Cortex of kidney (tissue), 1 donor: ENCODE measurements at places on chromosomes 3 and 15.

DNA sequence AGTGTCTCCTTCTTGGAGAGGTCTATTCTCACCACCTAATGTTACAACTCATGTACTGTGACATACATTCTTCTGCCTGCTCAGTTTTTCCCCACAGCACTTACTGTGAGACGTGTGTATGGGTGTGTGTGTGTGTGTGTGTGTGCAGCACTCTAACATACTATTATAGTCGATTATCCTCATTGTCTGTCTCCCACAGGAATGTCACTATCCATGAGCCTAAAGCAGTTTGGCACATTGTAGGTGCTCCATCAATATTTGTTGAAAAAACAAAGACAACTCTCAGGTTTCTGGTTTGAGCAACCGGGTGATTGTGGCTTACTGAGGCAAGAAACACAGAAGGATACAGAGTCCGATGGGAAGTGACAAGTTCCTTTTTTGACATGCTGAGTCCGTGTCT lies 8.6 kb upstream of the ZNF148 start:
- no peak for DNase-seq

GRCh38 chr3:44685128-44685800 lies 27.2 kb upstream of the ZNF502 start:
- DNase-seq: no peak

- DNase-seq: no peak
These were observed 7.5 kb upstream of the PLS1 start for GRCh38 chr3:142588703-142589102.

DNA sequence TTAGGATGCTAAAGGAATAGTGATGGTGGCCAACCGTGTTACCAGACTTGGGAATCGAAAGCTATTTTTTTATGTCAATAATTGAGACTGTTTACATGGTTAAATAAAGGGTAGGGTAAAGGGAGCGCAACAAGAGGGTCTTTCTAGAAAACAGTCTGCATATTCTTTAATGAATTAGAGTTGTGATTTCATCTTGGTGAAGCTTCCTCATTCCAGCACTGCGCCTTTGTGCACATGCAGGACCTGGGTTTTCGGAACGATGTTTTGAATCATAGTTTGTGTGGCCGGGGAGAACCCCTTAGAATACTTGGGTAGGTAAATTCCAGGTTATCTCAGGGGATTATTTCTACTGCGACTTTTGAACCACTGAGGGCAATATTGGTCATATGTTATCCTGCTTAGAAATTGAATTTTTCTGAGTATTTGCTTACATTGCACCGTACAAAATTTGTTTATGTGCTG lies 1.3 kb downstream of the PIK3CA start:
- DNase-seq: no peak

- DNase-seq: no peak
These were observed 100.1 kb upstream of the CTDSPL start for GRCh38 chr3:37761586-37761985.

GRCh38 chr15:99143655-99144610 lies 39.1 kb downstream of the SYNM start:
- no peak for DNase-seq

GRCh38 chr3:39079530-39079929 lies 27.7 kb downstream of the WDR48 start:
- DNase-seq: no peak

- DNase-seq: no peak
These were observed 30.1 kb downstream of the SH3GL3 start for GRCh38 chr15:83477172-83477807.

DNA sequence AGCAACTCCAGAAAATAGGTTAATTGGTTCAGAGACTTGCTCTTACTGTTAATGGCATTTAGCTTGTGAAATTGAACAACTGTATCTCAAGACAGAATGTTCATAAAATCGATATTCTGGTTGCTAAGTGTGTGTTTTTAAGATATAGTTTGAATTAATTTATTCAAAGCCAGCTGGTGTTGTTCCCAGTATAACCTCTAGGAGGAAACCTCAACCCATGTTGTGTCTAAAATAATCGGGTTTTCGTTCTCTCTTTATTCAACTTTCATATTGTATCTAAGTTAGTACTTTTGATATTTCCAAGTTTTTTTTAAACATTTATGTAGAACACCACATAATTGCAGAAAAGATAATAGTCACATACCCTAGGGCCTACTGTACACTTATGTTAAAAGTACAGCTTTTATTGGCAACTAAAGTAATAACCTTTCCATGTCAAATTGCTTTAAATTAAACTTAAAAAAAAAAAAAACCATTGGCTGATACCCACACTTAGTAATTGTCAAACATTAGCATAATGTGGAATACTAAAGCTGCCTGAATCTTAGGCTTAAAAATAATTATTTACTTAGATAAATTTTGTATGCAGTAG lies 90.9 kb downstream of the SAMMSON start:
- no peak for DNase-seq

DNA sequence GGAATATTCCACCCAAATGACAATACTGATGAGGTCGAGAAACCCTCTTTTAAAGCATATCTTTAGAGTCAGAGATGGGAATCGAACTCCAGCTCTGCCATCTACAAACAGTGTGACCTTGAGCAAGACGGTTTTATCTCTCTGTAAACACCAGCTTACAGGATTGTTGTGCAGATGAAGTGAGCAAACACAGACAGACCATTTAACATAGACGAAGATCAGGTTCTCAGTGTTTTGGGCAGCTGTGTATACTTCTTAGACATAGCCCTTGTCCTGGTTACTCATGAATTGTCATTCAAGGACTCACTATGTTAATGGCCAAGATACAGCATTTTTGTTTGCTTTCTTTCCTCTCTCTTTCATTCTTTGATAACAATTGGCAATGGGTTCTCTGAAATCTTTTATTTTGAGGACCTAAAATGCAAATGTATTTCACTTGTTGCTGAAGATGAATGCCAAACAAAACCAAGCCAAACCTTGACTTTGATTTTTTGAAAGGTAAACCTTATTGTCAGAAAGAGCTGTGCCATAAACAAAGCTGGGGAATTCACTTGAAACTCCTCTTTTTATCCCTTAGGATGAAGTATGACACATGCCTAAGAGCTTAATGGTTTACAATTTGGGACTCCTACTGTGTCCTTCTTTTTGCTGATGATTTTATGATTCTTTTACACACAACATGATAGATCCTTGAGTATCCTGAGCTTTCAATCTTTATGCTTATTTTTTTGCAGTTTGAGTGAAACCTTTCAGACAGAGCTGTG lies 250.0 kb upstream of the PDZRN3 start:
- no peak for DNase-seq

DNA sequence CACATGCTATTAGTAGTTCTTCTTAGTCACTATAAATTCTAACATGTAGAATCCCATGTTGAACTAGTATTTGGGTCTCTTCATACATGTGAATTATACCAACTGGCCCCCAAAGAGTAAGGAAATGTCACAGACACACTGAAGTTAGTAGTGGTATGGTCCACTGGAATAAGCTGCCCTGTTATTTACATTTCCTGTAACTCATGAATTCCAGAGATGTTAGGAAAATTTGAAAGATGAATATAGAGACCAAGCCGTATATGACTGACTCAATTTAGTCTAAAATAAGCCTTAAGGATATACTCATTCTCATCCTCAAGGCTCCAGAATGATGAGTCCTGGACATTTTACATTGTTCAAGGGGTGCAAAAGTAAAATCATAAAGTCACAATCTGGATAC lies 81.2 kb downstream of the FBXL22 start:
- DNase-seq: no peak

DNA sequence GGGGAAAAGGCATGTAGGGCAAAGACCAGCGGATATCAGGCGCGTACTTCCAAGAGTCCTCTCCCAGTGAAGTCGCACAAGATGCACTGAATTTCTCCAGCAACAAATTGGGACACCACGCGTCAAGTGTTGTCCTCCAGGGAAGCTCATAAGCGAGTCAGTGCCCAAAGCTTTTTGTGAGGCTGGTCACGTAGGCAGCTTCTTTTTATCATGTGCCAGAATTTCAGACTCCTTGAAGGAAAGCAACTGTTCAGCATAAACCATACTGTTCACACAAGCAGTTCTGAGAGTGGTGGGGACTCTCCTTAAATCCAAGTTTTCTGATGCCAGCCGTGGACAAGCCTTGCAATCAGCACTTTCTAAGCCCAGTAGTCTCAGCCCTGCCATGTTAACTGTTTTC lies 10.1 kb upstream of the FSTL1 start:
- DNase-seq: no peak

DNA sequence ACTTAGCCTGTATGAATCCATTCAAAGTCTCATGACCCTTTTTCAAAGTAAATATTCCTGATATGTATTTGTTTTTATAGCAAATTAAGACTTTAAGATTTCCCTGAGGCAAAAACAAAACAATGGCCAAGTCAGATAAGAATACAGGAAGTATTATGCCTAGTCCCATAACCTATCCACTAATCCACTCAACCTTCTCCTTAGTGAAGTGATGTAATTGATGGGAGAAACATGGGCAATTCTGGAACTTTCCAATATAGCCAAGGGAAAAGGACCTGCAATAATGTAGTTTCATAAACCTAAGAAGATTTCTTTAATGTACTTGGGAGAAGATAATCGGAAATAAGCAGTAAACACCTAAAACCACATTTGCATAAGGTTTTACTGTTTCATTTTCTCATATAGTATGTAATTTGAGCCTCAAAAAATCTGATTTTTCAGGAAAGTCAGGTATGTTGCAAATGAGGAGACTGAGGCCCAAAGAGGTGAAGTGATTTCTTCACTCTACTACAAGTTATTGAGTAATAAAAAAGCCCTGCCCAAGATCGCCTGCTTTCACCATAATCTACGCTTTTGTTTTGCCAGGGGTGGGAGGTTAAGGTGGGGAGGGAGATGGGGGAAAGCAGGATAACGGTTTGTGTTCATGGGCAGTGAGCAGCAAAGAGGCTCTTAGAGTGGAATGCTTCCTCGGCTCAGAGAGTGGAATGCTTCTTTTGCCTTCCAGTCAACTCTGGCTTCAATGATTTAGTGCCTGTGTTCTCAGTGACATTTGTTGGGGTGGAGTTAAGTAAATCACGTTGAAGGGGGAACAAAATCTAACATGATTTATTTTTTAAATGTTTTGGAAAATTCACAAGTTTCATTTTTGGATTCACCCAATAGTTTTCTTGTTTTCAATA lies 95.0 kb upstream of the FNDC3B start:
- DNase-seq: no peak

- DNase-seq: no peak
These were observed 179.1 kb downstream of the NTRK3 start for GRCh38 chr15:88077296-88078020.

GRCh38 chr3:186785495-186786018 lies 2.2 kb downstream of the EIF4A2 start:
- no peak for DNase-seq

DNA sequence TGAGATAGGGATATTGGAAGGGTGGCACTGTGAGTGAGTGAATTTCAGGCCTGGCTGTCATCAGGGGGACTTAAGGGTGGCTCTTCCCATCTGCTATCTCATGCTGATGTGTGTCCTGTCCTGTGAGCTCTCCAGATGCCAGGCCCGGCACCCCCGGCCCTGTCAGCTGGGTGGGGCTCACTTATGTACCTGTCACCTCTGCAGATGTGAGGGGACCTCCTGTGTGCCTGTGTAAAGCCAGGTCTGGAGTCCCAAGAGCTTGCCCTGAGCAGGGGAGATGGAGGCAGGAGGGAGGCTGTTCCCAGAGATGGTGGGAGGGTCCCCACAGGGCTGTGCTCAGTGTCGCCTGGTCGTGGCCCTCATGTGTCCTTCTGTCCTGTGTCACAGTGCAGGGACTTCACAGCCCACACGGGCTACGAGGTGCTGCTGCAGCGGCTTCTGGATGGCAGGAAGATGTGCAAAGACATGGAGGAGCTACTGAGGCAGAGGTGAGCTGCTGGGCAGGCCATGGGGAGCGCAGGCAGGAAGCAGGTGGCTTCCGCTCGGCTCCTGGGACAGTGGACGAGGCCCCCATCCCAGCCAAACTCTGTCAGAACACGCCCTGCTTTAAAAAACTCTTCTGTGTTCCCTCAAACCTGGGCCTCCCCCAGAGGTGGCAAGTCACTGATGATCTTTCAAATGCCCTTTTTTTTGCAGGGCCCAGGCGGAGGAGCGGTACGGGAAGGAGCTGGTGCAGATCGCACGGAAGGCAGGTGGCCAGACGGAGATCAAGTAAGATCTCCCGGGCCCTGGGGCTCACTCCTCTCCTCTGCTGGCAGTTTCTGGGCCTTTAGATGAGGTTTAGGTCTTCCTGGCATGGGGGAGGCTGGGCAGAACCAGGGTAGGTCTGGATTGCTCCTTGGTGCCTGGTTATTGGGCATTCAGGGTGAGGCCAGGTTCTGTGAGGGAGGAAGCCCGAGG lies 23.1 kb downstream of the PSTPIP1 start:
- no peak for DNase-seq

DNA sequence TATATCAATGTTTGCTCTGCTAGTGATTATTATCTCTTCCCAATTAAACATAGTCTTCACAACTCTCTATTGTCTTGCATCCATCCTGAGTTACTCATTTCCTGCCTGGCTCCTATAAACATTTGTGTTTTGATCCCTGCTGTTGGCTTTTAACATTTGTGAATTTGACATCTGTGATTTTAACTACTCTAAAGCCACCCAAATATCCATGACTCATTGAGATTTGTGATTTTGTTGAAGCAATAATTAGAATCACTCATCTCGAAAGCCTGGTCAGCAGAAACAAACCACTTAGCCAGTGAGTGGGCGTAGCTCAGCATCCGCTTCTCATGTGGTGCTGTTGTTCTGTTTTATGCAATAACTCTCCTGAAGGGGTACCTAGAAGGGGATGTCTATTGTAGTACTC lies 174.3 kb upstream of the ZBTB20 start:
- no peak for DNase-seq

- no peak for DNase-seq
These were observed 130.0 kb downstream of the FRMD4B start for GRCh38 chr3:69255928-69256327.

GRCh38 chr15:100833417-100834389 lies 45.9 kb upstream of the ALDH1A3 start:
- DNase-seq: no peak

- DNase-seq: no peak
These were observed 651 bp downstream of the UBA3 start for GRCh38 chr3:69079269-69080159.

GRCh38 chr15:73983773-73984172 lies 8.3 kb downstream of the STOML1 start:
- DNase-seq: no peak

DNA sequence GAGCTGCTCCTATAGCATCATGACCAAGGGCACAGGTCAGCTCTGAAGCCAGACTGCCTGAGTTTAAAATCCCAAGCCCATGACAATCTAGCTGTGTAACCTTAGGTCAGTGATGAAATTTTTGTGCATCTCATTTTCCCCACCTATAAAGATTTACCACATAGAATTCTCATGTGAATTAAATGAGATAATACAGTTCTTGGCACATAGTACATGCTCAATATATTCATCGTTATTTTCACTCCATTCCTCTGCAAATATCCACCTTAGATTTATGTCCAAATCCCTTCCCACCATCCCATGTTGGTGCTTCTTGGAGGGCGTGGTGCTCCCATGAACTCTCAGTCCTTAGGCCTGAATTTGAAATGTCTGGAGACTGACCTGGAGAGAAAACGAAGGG lies 300.1 kb downstream of the TLE3 start:
- DNase-seq: no peak
